ENCODE measurements at places on chromosomes 12 and 14.

GRCh38 chr12:65823513-65824375, 539 bp upstream of the HMGA2 start:
- no peak for DNase-seq

GRCh38 chr14:33435911-33436689, 497.4 kb downstream of the NPAS3 start:
- no peak for DNase-seq

DNA sequence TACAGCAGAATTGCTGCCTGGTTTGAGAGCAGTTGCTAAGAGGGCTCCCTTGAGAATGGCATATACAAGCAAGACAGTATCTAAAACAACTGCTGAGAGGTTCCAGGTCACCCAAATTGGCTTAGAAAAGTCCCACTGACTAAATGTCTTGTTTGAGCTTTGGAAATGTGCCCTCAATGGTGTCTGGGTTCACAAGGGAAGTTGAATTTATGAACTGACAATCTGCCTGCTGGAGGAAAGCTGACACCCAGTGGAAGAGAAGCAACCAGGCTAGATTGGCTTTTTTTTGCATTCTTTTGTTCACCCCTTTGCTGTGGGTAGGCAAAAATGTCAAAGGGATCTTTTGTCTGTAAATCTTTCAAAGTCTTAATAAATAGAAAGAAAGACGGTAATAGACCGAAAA, 44.6 kb upstream of the NPFF start:
- no peak for DNase-seq

- DNase-seq: no peak
Observed at GRCh38 chr14:106811162-106811561, 1284.8 kb downstream of the TMEM121 start.

- no peak for DNase-seq
Observed at GRCh38 chr14:66066981-66067776, 419.0 kb upstream of the CCDC196 start.

GRCh38 chr12:92058664-92059063, 87.0 kb downstream of the BTG1 start:
- no peak for DNase-seq

DNA sequence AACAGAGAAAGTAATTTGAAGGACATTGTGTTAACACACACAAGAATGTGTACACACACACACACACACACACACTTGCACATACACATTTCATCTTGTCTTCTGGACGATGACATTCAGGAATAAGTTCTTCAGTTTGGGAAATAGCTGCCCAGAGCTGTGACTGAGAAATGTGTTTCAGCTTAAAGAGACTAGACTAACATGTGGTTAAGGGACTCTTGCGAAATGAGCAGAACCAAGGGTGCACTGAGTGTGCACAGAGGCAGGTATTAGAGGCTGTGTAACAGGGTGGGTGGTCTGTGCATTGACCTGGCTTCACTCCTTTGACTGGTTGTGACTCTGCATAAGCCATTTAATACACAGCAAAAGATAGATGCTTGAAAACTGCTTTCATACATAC, 29.4 kb upstream of the KCNA5 start:
- no peak for DNase-seq

- DNase-seq: no peak
Observed at GRCh38 chr12:117097159-117097558, 2.1 kb downstream of the TESC start.

- DNase-seq: no peak
Observed at GRCh38 chr14:90355540-90356518, 24.1 kb upstream of the NRDE2 start.

GRCh38 chr14:85131226-85131922, 398.6 kb upstream of the FLRT2 start:
- DNase-seq: no peak

DNA sequence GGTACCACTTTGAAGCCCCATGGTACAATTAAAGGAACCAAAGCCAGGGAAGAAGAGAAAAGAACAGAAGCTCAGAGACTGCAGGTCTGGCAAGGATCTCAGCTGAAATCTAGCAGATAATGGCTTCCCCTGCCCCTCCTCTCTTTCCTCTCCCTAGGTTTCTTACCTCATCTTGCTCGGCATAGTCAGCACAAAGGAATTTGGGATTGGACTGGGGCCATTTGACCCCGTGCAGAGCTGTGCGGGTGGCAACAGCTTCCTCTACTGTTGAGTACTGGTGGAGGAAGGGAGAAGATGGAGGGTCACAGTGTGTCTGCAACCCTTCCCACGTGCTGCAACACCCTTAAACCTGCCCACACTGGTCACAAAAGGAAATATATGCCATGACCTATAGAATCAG, 4.7 kb upstream of the CDH24 start:
- DNase-seq: no peak

- DNase-seq: no peak
Observed at GRCh38 chr12:54329759-54330158, 4.8 kb downstream of the COPZ1 start.

GRCh38 chr12:106583242-106584103, 669 bp downstream of the RFX4 start:
- peak; percentile 22 for DNase-seq

- no peak for DNase-seq
Observed at GRCh38 chr14:76574416-76575095, 186.7 kb upstream of the VASH1 start.

DNA sequence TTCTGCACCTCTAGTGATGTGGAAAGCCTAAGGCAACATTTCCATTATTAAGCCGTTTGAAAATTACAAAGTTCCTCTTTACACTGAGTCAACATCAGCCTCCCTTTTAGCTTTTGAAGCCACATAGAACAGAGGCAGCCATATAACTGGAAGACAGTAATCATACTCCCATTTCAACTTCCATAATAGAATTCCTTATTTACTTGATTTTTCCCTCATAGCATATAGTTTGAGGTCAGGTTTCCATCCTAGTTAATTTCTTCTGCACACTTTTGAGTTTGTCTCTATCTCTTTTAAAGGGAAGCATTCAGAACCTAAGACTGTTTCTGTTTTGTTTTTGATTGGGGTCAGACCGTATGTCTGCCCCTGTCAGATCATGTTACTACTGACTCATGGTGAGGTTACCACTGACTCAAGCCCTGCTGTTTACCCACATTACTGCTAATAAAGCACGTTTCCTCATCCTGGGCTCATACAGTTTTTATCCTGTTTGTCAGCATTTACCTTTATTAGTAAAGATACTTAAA, 161.0 kb downstream of the SLC38A4 start:
- no peak for DNase-seq

DNA sequence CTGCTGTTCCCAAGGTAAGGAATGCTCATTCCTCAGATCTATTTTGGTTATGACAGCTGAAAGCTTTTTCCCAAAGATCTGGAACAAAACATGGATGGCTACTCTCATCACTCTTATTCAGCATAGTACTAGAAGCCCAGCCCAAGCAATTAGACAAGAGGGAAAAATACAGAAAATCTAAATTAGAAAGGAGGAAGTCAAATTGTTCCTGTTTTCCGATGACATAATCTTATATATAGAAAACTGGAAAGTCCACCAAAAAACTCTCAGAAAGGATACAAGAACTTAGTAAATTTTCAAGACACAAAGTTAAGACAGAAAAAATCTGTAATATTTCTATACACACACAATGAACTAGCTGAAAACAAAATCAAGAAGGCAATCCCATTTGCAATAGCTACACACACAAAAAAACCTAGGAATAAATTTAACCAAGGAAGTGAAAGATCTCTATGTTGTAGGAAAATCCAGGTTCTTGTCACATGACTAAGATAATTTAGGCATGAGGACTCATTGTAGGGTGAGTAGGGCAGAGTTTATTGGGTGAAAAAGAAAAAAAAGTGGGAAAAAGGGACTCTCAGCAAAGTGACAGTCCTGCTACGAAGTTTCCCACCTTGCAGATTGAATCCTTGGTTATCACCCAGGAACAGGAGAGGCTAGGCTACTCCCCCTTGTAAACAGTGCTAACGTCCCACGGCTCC, 28.6 kb upstream of the KLRB1 start:
- DNase-seq: no peak

DNA sequence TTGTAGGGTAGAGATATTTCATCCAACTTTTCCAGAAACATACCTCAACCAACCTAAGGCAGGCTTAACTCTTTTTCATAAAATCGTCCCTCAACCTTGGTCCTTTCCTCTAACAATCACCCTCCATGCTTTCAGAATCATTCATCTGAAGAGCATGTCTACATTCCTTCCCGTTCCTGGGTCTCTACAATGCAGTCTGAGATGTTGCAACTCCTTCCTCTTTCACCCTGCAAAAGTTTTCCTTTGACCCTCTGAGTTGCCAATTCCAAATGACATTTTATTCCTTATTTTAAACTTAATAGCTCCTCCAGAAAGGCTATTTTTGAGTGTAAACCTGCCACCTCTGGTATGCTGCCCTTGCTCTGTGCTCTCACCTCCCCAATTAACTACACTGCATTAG, 16.7 kb downstream of the SLC7A7 start:
- DNase-seq: no peak

DNA sequence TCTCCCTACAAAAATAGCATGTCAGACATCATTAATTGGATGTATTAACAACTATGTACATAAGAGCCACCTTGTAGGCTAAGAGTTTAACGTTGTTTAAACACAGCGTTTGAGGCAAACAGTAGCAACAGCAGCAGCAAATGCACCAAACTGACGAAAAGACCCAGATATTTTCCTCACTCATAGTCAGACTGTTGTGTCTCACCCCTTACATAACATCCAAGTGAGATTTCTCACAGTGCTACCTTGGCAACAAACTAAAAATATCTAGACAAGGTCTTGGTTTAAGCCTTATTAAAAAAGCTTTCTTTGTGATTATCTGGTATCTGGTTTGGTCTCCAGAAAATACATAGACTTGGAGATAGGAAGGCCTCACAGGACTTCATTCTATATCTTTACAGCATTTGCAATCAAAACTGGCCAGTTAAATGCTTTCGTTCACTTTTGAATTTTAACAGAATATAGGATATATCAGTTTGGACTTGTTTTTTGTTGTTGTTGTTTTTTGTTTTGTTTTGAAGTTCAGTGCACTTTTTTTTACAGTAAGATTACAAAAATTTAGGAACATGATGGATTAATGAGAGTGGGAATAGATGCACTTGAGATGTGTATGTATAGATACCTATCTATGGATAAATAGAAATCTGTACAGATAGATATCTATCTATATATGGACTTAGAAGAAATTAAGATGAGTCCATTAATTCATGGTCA, 4.1 kb downstream of the BHLHE41 start:
- DNase-seq: no peak

- no peak for DNase-seq
Observed at GRCh38 chr12:77736219-77736965, 94.3 kb upstream of the NAV3 start.

GRCh38 chr12:62882140-62882539, 52.8 kb downstream of the PPM1H start:
- DNase-seq: no peak

GRCh38 chr14:52310541-52310940, 3.6 kb upstream of the PTGER2 start:
- no peak for DNase-seq

DNA sequence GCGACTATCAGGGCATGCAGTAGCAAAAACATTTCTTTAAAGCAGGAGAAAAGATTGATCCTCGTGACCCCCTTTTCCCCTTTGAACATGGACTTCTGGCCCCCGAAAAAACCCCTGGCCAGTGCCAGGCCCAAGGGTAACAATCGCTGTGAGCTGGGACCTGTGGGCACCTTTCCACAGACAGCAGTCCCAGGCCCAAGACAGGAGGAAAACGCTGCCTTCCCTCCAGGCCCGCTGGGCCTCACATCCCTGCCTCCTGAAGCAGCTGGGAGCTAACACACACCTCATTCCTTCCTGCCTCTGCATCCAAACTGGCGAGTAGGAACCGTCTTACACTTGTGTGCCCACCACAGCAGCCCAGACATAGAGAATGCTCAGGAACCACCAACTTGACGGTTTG, 1.2 kb downstream of the VWF start:
- DNase-seq: no peak

GRCh38 chr12:62221107-62221506, 39.1 kb upstream of the USP15 start:
- DNase-seq: no peak

GRCh38 chr12:76879710-76880518, 1.1 kb upstream of the CSRP2 start:
- DNase-seq: no peak

GRCh38 chr14:99242238-99242637, 29.8 kb downstream of the BCL11B start:
- no peak for DNase-seq

DNA sequence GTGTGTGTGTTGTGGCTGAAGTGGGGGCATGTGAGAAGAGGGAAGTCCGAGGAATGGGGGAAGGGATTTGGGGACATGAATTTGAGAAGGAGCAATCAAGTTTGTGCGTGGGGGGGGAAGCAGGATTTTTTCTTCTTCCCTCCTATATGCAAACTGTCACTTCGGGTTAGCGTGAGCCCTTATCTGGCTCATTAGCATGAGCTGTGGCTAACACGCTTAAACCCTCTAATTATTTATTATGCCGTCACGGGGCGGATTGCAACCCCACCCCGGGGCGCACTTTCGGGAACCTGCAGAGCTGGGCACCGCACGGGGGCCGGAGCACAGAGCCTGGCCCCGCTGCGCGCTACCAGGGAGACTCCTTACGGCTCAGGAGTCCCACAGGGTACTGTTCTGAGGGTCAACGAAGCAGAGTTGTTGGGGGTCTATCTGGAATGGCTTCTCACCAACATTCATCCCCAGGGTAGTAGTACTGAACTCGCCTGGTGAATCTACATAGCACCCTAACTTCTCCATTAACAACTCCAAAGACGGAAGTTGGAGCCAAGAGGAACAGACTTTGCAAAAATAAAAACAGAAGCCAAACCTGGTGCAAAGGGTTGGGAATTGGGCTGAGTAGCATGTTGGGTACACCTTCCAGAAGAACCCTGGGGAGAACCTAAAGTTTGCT, 6.4 kb upstream of the ASCL1 start:
- no peak for DNase-seq

DNA sequence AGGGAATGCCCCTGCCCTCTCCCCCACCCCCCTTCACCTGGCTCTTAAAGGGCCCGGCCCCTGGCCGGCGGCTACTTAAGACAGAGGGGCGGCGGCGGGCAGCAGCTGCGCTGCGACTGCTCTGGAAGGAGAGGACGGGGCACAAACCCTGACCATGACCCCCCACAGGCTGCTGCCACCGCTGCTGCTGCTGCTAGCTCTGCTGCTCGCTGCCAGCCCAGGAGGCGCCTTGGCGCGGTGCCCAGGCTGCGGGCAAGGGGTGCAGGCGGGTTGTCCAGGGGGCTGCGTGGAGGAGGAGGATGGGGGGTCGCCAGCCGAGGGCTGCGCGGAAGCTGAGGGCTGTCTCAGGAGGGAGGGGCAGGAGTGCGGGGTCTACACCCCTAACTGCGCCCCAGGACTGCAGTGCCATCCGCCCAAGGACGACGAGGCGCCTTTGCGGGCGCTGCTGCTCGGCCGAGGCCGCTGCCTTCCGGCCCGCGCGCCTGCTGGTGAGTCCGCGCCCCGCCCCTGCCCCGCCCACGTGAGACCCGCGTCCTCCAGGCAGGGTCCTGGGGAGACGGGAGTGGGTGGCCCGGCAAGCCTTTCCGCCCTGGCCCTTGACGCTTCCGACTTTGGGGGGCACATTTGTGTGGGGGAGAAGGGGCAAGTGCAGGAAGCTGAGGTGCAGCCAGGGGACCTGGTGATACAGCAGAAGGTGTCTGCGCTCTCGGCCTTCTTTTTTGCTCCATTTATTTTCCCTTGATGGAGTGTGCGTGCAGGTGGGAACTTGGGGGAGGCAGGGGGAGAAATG, at the start of gene IGFBP6:
Gene IGFBP6 (plus strand): TSS at position 104 of the 790 bp plus-strand sequence. CDS start 51 bp downstream, at position 155.
- DNase-seq: peak; percentile 65

Data from stimulated activated CD4-positive, alpha-beta T cell treated with anti-CD3 and anti-CD28 coated beads, TNF-alpha, amount 100 ng/mL, for 48 hours (primary cell).